Thoracic aorta (tissue), 2 donors: ENCODE measurements at places on chromosomes 7 and 10. TPM values are rescaled to one million over a fixed set of nuclear protein-coding genes. Genes with fewer than 3 reads are reported as not detected.
A peak's percentile ranks its signal among the peaks of the same experiment; 100 is the strongest.

Gene CCDC126
- total RNA-seq: 8.8 TPM

- no peak for DNase-seq
Measured at GRCh38 chr10:43573250-43574000, 991 bp downstream of the ZNF239 start.

Gene TFPI2
- total RNA-seq: 19.8 TPM

Gene CFAP43
- total RNA-seq: 0.85 TPM

Gene CPA5
- total RNA-seq: not detected

GRCh38 chr10:327889-328852, 192.9 kb downstream of the ZMYND11 start:
- no peak for DNase-seq

Gene PTPRE
- 45.1 TPM for total RNA-seq

DNA sequence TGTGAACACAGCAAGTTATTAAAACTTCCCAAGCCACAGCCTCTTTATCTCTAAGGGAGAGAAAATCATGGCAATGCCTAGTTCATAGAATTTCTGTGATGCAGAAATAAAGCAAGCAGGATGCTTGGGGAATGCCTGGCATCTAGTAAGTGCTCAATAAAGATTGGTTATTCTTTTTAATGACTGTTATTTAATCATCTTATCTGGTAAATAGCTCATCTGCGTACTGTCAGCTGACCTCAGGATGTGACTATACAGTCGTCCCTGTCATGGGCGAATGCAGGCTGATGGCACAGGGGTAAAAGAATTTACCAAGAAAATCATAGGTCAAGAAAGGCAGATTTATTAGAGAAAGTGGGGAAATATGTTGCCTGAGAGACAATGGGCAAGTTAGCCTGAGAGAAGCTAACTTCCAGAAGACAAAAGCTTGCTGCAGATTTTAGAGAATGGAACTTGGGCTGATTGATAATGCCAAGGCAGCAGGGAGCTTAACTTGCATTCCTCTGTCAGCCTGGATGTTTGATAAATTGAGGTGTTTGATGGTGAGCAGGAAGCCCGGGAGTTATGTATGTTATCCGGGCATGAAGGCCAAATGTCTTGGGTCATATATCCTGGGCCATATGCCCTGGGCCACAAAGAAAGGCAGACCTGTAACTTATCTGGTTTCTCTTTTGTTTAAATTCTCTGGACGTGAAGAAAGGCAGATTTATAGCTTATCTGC, 126.0 kb downstream of the KCNMA1 start:
- no peak for DNase-seq

DNA sequence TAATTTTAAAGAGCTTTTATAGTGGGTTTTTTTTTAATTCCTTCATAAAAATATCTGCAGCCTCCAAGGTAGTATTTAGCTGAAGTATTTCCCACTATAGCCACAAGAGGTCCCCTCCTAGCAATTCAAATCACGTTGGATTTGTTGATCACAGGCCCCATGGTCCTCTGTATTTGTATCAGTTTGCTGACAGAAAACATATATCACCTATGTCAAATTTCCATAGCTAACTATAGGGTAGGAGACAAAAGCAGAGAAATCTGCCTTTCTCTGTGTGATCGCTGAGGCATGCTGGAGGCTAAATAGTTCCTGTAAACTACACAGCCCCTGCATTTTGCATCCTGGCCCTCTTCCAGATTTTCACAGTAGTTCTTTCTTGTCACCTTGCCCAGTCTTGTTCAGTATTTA, 1.7 kb upstream of the CTNNA3 start:
- DNase-seq: no peak

Gene FAM13C
- total RNA-seq: 30.9 TPM

DNA sequence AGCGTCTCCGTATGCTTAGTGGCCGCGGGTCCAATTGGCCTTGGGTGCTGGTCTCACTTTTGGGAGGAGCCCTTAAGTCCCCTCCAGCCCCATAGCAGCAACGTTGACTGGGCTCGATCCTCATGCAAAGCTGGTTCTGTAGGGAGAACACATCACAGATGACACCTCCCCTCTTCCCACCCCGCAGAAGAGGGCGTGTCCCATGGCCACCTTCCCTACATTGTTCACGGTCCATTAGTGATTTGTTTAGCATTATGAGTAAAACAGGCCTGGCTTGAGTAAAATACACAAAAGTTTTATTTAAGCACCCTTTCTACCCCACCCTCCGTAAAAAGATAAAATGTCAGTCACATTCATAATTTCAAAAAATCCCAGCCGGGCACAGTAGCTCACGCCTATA, 89.1 kb upstream of the SH2B2 start:
- no peak for DNase-seq

Gene TMEM196
- total RNA-seq: not detected

GRCh38 chr10:103547391-103547946, 54.0 kb downstream of the NEURL1 start:
- no peak for DNase-seq

- no peak for DNase-seq
Measured at GRCh38 chr7:39341083-39341482, 225.1 kb upstream of the YAE1 start.

DNA sequence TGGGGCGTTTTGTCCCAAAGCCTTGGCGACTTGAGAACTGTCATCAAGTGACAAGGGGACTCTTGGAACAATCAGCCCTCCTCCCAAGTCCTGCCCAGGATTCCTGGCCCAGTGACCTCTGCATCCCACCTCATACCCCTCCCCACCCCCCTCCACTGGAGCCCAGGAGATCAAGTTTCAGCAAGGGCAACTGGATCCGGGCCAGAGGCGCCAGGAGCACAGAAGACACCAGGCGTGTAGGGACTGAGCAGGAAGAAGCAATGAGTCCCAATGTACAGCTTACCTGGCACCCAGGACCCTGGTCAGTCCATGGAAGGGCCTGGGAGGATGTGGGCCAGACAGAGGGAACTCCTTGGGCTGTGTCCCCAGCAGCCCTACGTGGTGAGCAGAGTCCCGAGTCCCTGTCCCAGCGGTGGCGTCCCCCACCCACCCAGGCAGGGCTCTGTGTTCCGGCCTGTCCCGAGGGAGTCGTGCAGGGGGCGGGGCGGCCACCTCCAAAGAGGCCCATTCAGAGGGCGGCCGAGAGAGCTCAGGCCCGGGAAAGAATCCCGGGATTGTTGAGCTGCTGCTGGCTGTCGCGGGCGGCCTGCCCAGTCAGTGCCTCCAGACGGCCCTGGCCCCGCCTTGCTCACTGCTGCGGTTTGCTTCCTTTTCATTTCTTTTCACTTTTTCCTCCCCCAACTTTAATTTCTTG, 254.1 kb downstream of the TNS3 start:
- DNase-seq: peak; percentile 56

Gene FUOM
- 26.1 TPM for total RNA-seq

DNA sequence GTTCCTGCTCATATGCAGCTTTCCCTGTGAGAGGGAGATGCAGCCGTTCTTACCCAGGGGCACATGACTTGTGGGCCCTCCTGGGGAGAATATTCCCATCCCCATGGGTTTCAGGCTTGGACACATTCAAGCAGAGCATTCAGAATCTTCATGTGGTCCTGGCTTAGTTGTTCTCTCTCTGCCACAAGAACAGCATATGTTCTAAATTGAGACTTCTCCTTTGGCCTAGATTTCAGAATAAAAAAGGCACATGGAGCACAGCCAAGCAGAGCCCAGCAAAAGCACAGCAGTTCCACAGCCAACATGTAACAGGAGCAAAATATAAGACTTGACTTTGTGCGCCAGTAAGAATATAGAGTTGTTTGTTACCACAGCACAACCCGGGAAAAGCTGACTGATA, 306.4 kb upstream of the MYO3A start:
- no peak for DNase-seq

DNA sequence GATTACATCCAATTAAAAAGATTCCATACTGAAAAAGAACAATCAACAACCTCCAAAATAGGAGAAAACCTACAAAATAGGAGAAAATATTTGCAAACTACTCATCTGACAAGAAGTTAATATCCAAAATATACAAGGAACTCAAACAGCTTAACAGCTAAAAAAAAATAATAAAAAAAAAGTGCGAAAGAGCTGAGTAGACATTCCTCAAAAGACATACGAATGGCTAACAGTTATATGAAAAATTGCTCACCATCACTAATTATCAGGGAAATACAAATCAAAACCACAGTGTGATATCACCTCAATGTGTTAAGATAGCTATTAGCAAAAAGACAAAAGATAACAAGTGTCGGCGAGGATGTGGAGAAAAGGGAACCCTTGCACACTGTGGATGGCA, 450.3 kb downstream of the PHTF2 start:
- DNase-seq: no peak

Gene CYP26C1
- 0.35 TPM for total RNA-seq

Gene MOGAT3
- not detected for total RNA-seq

- peak; percentile 57 for DNase-seq
Measured at GRCh38 chr10:15209827-15210509, 41.5 kb upstream of the NMT2 start.

Gene ATOH7
- not detected for total RNA-seq

Gene POU6F2
- not detected for total RNA-seq

Gene MINDY3
- 29.6 TPM for total RNA-seq

Gene GPR15LG
- not detected for total RNA-seq

GRCh38 chr10:63586043-63586442, 64.8 kb downstream of the REEP3 start:
- no peak for DNase-seq

DNA sequence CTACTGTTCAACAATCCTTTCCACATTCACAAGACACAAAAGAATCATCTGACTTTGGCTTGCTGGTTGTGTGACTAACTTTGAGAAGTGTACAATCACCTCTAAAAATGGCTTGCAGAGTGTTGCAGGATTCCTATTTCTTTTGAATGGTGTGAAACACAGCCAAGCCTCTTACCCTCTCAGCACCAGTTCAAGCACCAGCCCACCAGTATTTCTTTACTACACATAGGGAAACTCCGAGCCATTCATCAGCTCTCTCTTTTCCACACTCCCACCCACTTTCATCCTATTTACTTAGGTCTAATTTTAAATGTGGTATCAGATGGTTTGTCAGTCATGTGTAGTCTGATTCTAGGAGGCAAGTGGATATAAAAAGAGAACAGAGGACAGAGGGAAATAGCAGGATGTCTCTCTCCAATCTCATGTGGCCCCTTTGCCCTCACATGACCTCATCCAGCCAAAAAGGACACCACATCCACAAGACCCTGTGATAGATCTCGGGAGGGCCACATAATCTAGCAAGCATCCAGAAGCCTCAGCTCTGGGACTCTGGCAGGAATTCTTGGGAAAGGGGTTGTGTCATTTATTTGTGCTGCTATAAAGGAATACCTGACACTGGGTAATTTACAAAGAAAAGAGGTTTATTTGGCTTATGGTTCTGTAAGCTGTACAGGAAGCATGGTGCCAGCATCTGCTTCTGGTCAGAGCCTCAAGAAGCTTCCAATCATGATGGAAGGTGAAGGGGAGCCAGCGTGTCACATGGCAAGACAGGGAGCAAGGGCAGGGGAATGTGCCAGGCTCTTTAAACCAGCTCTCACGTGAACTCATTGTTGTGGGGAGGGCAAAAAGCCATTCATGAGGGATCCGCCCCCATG, 66.8 kb upstream of the NEBL start:
- no peak for DNase-seq

Gene POLR2J2
- total RNA-seq: 3.4 TPM
